ENCODE measurements at places on chromosomes 13 and 19.

DNA sequence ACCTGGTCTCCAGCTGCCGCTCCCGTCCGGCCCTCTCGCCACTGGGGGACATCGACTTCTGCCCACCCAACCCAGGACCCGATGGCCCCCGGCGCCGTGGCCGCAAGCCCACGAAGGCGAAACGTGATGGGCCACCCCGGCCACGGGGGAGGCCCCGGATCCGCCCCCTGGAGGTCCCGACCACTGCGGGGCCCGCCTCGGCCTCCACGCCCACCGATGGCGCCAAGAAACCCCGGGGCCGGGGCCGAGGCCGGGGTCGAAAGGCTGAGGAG lies 6.7 kb downstream of the PRR12 start:
- DNase-seq: no peak

DNA sequence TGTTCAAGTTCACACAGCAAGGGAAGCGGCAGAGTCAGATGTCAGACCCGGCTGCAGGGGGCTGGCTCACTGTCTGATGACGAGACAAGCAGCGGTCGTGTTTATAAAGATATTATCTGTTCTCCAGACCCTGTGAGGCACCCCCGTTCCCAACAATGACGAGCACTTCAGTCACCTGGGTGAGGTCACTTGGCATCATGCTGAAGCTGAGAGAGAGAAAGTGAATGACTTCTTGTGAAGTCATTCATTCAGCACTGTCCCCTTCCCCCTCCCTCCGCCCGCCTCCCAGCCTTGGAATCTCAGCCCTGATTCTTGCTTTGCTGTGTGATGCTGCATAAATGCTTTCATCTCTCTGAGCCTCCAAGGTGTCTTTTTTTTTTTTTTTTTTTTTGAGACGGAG lies 4.9 kb upstream of the LYPD3 start:
- DNase-seq: no peak

DNA sequence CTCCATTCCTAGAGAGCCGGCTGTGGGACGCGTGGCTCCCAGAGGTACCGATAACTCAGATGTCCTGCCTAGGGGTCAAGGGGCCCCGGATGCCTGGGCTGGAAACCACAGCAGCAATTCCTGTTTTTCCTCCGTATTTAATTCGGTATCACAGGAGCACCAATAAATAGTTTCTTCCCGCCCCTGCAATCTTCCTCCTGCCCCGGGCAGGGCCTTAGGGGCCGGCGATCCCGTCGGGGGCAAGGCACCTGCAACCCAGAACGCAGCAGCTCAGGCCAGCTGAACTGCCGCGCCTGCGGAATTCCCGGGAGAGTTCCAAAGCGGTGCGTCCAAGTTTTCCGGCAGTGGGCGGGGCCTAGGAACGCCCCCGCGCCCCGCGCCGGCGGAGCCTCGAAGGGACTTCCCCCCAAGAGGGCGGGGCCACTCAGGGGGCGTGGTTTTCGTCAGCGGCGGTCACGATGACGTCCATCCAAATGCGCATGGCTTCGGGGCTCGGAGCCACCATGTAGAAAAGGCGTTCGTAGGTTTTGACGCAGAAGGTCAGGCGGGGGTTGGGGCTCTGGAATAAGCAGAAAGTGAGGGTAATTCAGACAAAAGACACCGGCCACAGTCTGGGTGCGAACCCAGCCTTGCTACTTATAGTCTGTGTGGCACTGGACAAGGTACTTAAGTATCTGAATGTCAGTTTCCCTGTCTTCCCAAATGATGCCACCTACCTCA lies 9.7 kb upstream of the LYPD3 start:
- DNase-seq: peak; percentile 94

DNA sequence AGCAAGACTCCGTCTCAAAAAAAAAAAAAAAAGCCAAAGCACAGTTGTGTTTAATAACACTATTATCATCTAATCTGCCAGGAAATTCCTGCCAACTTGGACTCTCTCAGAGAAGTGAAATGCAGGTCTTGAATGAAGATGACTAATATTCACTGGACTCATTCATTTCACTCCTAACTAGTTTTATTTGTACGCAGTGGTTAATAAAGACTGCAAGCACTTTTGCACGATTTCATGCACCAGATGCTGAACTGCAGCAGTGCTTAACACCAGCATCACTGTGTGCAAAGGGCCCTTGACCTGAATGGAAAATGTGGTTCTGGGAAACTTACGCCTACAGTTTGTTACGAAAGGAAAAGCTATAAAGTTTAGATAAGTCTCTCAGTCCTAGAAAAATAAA lies 63.3 kb downstream of the DHRS12 start:
- no peak for DNase-seq

- DNase-seq: no peak
These were observed 103.5 kb downstream of the POSTN start for GRCh38 chr13:37495046-37495445.

GRCh38 chr19:38134540-38135149 lies 89.4 kb downstream of the DPF1 start:
- peak; percentile 21 for DNase-seq

GRCh38 chr19:53132141-53132991 lies at the start of gene ZNF415:
Gene ZNF415, minus strand, starts transcription at chr19:53132910. Its CDS starts 10,234 bp downstream, at chr19:53122676.
- peak; percentile 3 for DNase-seq

GRCh38 chr13:99299920-99300341 lies 7.3 kb downstream of the GPR183 start:
- DNase-seq: no peak

DNA sequence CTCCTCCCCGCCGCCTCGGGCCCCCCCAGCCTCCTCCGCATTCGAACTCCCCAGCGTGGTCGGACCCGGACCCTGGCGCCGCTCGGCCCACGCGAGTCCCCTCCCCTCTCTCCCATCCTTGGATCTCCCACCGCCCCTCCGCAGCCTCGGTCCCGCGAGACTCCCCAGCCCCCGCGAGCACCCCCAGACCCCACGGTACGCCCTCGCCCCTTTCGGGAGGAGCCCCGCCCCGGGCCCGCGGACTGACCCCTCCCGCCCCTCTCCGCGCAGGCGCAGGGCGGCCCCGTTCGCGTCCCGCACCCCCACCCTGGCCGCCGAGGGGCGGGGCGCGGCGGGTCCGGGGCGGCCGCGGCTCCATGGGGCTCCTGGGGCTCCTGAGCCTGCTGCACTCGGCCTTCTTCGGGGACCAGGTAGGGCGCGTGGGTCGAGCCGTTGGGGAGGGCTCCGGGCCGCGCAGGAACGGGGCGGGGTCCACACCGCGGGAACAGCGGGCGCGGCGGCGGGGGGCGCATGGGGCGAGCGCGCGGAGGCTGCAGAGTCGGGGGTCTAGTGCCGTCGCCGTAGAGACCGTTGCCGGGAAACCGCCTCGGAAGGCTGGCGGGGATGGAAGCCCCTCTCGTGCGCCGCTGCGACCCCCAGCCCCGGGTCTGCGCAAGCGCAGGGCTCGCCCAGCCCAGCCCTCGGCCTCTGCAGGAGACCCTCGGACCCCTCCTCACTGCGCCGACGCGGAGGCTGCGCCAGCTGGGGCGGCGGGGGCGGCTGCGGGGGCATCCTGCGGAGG lies 3.8 kb upstream of the APC2 start:
- no peak for DNase-seq

DNA sequence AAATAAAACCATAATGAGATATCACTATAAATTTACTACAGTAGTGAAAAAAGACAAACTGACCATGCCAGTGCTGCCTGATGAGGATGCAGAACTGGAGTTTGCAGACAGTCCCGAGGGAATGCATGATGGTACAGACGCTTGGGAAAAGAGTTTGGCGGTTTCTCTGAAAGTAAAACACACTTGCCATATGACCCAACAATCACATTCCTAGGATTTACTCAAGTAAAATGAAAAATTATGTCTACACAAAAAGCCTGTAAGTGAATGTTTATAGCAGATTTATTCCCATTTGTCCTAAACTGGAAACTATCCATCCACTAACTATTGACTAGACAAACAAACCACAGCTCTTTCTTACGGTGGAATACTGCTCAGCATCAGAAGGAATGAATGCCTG lies 271.0 kb downstream of the DNAJC15 start:
- no peak for DNase-seq

- no peak for DNase-seq
These were observed 518.1 kb downstream of the UQCRFS1 start for GRCh38 chr19:28694812-28695211.

DNA sequence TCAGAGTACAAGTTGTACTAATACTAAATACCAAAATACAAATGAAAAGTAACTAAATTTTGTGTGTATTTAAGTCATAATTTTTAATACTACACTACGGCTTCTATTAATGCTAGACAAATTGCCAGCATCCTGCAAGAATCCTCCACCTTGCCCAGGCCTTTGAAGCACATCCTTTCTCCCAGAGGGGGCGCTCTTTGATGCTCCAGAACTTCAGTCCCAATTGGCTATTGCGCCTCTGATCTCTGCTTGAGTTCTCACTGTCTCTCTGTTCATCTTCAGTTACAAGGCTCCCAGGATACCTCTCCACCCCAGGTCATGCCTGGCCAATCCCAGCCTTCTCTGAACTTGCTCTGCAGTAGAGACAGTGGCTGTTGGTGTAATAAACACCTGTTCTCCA lies 141.0 kb downstream of the DCLK1 start:
- DNase-seq: no peak

- no peak for DNase-seq
These were observed 65.2 kb downstream of the RFX2 start for GRCh38 chr19:6045108-6045507.

GRCh38 chr19:46378268-46378667 lies 31.4 kb downstream of the PPP5C start:
- DNase-seq: no peak

GRCh38 chr13:31045286-31046081 lies 113.0 kb downstream of the TEX26 start:
- peak; percentile 88 for DNase-seq

DNA sequence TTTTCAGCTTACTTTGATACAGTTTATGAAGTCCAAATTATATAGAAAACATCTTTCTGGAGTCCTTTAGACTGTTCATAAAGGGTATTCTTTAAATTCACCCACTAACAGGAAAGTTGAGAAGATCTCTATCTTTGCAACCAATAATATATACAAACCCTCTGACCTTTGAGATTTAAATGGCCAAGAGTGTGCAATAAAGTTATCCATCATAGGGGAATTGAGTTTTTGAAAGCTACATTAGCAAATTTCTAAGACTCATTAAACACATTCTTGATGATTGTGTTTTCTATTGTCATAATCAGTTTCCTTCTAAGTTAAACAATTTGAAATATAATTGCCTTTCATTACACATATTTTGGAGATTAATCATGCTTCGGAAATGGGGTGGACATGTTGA lies 15.9 kb downstream of the FLT1 start:
- DNase-seq: no peak

DNA sequence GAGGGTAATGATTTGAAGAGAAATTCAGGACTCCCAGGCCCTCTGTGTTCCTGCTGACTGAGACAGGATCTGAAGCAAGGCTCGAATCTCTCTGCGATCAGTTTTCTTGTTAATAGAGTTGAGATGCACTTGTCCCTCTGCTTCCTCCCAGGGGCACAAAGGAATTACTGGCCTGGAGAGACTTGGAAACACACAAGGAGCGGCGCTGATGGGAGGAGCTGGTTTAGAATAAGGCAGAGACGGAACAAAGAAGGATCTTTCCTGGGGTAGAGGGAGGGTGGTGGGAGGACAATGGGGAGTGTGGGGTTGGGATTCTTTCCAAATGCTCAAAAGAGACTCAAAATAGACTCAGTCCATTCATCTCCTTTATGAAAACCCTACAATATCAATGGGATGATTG lies 719.1 kb downstream of the UQCRFS1 start:
- DNase-seq: no peak

GRCh38 chr13:48574041-48574796 lies 41.3 kb upstream of the RCBTB2 start:
- DNase-seq: peak; percentile 56

DNA sequence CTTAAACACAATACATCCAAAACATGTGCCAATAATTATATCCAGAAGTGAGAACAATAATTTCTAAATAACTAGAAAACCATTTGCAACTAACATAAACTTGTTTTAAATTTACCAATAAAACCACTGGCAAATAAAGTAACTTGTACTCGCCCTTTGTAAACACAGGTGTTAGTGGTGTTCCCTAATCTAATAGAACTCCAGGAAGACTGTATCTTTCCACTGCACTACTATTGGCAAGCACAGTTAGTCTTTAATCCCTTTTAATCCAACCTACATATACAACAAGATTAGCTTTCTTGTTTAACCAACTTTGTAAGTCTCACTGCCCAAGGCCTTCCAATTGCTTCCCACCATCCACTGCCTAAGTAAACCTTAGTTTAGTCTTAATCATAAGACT lies 79.5 kb downstream of the PCDH9 start:
- no peak for DNase-seq

DNA sequence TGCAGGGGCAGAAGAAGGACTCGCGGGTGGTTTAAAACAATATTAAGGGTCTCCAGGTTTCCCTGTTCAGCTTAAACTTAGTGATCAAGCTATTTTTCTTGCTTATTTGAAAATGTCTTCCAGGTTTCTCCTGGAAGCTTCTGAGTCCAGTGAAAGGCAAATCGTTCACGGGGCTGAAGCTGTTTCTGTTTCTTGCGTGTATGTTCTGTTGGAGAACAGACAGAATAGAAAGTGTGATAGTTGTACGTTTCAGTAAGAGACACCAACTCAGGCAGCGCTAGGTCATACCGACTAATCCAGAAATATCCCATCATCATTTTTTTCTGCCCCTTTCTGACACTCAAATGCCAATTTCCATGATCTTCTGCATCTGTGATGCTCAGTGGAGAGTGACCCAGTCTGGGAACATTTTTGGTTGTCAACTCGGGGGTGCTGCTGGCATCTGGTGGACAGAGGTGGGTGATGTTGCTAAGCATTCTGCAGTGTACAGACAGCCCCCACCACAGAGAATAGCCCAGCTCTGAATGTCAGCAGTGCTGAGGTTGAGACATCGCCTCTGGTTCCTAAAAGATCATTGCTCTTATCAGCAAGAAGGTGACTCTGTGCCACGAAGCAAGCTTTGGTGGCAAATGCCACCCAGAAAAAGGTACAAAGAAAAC lies 4.3 kb downstream of the KLF2 start:
- DNase-seq: no peak

GRCh38 chr19:8413629-8413995 lies 507 bp downstream of the MARCHF2 start:
- DNase-seq: no peak

DNA sequence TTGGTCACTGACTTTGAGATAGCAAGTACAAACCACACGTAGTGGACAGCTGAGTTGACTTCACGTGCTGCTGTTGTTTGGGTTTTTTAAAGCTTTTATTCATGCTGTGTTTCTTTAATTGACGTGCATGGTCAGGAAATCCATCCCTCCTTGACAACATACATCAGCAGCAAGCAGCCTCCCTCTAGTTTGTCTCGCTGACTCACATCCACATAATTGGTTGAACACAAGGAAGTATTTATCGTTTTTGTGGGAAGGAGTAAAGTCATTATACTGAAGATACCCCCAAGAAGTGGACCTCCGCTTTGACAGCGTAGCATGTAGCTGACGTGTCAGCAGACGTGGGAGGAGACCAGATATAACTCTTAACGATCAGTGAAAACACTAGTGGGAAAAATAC lies 355.8 kb downstream of the MYO16 start:
- DNase-seq: no peak

GRCh38 chr19:35164418-35164817 lies 9.9 kb downstream of the FXYD5 start:
- no peak for DNase-seq

GRCh38 chr13:86579662-86580061 lies 780.4 kb upstream of the SLITRK6 start:
- DNase-seq: no peak

Data from CD14-positive monocyte (primary cell).